ENCODE measurements at places on chromosomes 4 and X. TPM values are rescaled to one million over a fixed set of nuclear protein-coding genes. Genes with fewer than 3 reads are reported as not detected.

- DNase-seq = no peak
Observed at GRCh38 chr4:121519236-121519838, 138.5 kb upstream of the QRFPR start.

GRCh38 chrX:18534949-18535348 is 109.5 kb downstream of the CDKL5 start:
- DNase-seq = no peak

GRCh38 chr4:113537203-113537602 is 224.3 kb downstream of the CAMK2D start:
- no peak for DNase-seq

GRCh38 chrX:119190091-119190681 is 45.9 kb upstream of the PGRMC1 start:
- DNase-seq = peak; percentile 13

DNA sequence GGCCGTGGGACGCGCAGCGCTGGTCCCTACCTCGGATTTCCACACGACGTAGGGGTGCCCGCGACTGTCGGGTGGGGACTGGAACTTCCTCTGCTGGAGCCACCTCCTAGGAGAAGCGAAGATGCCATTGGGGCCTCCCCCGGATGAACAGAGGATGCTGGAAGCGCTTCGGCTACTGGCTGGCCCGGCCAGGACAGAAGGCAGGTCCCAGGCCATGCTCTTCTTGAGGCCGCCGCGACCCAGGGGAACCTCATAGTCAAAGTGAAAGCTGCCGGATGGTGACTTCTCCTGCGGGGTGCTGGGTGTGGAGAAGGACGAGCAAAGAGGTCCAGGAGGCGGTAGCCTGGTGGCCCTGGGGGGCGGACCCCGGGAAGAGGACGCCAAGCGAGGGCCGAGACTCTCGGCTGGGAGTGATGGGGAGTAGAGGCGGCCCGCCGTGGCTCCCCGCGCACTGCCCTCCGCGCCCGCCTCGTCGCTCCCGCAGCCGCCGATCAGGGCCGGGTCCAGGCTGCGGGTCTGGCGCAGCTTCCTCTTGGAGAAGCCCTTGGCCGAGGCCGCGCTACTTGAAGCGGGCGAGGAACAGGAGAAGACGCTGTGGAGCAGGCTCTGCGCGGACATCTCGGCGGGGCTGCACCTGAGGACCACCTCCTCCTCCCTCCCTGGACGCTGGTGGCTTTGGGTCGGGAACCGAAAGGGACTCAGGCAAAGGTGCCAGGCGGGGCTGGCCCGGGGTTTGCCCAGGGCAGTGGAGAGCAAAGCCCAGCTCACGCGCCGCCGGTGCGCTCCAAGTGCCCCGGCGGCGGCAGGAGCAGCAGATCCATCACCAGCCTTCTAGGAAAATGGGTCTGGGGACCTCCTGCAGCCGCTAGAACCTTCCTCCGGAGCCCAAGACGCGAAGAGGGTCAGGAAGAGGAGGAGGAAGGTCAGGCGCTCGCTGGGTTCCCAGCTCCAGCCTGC is 1.2 kb downstream of the ARHGAP6 start:
- DNase-seq = peak; percentile 37

The VEGFD gene
- polyA plus RNA-seq = 10.0 TPM

- DNase-seq = no peak
Observed at GRCh38 chrX:94400488-94400887, 726.5 kb downstream of the FAM133A start.

GRCh38 chr4:31548823-31549222 is 828.7 kb downstream of the PCDH7 start:
- no peak for DNase-seq

DNA sequence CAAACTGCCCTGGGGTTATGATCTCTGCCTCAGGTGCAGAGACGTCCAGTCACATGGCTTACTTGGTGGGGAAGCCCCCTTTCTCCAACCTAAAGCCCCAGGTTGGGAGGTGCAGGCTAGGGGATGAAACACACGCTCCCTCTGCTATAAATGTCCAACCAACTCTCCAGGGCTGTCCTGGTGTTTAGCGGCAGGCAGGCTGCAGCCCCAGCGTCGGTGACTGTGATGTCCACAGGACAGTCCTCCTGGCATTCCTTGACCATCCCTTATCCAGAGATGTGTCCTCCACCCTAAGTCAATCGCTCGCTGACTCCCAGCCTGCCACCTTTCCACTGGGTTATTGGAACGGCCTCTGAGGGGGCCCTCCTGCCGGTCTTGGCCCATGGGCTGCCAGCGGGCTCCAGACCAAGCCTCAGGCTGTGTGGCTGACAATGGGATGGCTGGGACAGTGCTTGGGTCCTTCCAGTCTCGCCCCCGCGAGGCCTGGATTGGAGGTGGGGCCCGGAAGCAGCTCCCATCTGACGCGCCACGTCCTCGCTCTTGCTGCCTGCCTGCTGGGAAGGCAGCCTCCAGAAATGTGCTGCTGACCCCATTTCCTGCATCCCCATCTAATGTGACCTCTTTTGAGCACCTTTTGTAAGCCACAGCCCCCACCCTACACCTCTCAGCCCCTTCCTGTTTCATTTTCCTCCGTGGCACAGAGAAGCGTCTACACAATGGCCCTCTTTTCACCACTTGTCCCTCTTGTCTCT is 60.8 kb upstream of the ADRA2C start:
- no peak for DNase-seq

The TRIM75 gene
- polyA plus RNA-seq = not detected

DNA sequence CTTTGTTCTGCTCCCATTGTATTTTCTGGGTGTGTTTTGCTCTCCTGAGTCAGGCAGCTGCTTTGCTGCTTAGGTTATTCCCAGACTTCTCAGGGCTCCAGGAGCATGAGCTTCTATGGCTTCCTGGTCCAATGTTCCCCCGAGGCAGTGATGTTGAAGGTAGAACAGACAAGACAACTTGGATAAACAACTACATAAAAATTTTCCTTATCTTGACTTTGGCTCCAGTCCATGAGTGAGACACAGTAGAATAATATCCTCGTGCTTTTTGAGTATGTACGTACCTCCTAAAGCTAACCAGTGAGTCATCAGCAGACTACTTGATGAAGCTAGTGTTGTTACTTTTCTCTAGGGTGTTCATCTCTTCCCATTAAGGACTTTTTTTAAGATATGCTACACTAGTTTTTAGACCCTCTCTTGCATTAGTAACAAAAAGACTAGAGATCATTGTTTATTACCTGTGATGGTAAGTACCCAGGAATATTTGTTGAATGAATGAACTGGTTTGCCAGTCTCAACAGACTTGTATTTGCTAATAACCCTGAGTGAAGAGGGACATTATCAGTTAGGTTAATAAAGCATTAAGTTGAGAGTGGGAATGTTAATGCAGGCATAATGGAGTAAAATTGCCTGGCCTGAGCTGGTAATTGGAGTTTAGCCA is 131.9 kb downstream of the FHIP1A start:
- peak; percentile 8 for DNase-seq

DNA sequence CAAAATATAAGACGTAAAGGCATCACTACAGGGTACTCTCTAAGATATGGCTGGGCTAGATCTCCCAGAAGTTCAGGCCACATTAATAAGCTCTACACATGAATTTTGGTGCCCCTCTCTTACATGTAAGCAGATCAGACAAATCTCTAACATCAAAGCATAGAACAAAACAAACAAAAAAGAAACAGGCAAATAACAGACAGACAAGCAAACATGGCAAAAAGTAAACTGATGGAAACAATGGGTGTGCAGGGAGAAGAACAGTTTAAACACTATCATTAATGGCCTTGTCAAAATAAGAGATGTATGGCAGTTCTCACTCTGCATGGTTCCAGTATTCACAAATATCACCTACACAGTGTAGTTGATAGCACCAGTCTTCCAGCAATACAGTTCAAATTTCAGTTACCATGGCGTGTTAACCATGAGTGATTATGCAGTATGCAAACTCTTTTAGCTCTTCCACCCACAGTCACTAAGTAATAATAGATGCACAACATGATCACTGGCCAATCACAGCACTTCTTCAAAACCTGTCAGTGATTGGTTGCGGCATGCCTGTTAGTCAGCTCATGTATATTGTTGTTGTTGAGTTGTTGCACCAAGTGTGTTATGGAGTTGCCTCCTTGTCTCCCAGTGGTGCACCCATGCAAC is 110.7 kb upstream of the TLR3 start:
- DNase-seq = no peak

The POLN gene
- polyA plus RNA-seq = 1.1 TPM

DNA sequence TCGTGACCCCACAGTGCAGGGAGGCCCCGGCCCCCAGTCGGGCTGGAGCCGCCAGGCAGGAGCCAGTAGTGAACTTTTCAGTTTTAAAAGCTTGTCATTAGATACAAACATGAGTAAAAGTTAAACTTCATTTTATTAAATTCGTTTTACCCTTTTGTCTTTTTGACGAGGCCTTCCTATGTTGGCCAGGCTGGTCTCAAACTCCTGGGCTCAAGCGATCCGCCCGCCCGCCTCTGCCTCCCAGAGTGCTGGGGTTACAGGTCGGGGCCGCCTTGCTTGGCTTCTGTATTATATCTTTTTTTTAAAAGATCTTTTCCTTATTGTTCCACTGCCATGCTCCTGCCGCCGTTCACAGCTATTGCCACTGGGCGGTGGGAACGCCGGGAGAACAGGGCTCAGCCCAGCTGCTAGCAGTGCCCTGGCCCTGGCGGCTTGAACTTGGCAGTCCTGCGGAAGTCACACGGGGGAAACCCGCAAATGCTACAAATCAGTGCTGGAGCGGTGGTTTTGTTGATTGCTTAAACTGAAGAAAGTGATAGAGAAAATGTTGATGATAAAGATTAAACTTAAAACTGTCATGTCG is 968 bp upstream of the NELFA start:
- peak; percentile 61 for DNase-seq

- no peak for DNase-seq
Observed at GRCh38 chrX:48910926-48911411, 477 bp downstream of the SLC35A2 start.

DNA sequence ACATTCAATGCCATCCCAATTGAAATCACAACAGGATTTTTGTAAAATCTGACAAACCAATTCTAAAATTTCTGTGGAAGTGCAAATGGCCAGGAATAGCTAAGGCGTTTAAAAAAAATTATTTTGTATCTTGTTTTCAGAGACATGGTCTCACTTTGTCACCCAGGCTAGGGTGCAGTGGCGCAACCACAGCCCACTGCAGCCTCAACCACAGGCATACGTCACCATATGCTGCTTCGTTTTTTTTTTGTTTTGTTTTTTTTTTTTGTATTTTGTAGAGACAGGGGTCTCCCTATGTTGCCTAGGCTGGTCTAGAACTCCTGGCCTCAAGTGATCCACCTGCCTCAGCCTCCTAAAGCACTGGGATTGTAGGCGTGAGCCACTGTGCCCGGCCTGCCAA is 24.5 kb downstream of the ZNF41 start:
- no peak for DNase-seq

GRCh38 chrX:138775517-138775916 is 64.0 kb upstream of the FGF13 start:
- DNase-seq = peak; percentile 46

DNA sequence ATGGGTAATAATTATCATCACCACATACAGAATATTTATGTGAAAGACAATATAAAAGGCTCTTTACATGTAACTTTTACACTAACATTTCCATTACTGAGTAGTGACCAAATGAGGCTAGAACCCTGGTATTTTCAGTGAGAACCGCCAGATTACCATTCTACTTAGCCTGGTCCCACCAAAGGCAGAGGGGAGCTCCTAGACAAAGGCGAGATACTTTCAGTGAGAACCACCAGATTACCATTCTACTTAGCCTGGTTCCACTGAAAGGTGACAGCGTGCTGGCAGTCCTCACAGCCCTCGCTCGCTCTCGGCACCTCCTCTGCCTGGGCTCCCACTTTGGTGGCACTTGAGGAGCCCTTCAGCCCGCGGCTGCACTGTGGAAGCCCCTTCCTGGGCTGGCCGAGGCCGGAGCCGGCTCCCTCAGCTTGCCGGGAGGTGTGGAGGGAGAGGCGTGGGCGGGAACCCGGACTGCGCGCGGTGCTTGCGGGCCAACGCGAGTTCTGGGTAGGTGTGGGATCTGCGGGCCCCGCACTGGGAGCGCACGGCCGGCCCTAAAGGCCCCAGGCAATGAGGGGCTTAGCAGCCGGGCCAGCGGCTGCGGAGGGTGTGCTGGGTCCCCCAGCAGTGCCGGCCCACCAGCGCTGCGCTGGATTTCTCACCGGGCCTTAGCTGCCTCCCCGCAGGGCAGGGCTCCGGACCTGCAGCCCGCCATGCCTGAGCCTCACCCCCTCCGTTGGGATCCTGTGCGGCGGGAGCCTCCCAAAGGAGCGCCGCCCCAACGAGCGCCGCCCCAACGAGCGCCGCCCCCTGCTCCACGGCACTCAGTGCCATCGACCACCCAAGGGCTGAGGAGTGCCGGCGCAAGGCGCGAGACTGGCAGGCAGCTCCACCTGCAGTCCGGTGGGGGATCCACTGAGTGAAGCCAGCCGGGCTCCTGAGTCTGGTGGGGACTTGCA is 1276.1 kb downstream of the PCDH7 start:
- no peak for DNase-seq

- peak; percentile 82 for DNase-seq
Observed at GRCh38 chr4:95428291-95429070, 120.3 kb downstream of the UNC5C start.

Data from lung (tissue), 17 donors.